ENCODE measurements at places on chromosomes 5 and 9. TPM values are rescaled to one million over a fixed set of nuclear protein-coding genes. Genes with fewer than 3 reads are reported as not detected.
A peak's percentile ranks its signal among the peaks of the same experiment; 100 is the strongest.

The TSSK1B gene
- total RNA-seq, result not detected

The SPATA31D4 gene
- not detected for total RNA-seq

The SMU1 gene
- total RNA-seq, result 14.9 TPM

The FGF18 gene
- 30.4 TPM for total RNA-seq

The CAPSL gene
- total RNA-seq, result not detected

The PCDHB5 gene
- 2.3 TPM for total RNA-seq

The IL7R gene
- 0.66 TPM for total RNA-seq

The PNPLA7 gene
- 9.0 TPM for total RNA-seq

The PAEP gene
- not detected for total RNA-seq

The IL13 gene
- not detected for total RNA-seq

DNA sequence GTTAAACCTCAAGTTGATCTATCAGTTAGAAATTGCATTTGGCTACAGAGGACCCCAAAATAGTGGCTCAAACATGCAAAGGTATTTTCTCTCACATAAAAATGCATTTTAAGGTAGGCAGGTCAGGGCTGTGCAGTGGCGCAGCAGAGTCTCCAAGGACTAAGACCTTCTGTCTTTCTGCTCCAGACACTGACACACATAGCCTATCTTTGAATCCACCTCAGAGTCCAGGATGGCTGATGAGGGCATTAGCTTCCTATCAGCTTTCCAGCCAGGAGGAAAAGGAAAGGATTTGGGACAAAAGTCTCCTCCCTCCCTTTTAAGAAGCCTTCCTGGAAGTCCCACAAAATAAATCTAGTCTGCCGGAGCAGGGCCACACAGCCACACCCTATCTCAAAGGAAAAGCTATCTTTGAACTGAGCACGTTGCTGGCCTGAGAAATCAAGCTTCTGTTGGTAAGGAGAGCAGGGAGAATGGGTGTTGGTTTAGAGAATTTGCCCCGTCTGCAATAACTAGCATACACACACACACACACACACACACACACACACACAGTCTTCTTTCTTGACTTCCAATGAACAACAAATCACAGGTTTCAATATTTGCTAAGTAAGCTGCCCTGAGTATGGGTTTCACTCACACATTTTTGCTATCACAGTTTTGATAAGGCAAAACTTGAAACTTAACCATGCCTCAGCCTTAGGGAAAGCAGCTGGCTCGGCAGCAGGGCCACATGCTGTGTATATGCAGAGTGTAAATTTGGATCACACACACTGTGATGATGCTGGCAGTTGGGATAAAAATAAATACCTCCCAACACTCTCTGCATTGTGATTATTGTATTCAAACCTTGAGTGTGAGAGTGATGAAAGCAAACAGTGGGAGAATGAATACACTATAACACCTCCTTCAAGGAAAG is 116.6 kb upstream of the MAP3K1 start:
- no peak for DNase-seq

- DNase-seq, result no peak
Measured at GRCh38 chr5:1506242-1507013, 17.3 kb downstream of the LPCAT1 start.

DNA sequence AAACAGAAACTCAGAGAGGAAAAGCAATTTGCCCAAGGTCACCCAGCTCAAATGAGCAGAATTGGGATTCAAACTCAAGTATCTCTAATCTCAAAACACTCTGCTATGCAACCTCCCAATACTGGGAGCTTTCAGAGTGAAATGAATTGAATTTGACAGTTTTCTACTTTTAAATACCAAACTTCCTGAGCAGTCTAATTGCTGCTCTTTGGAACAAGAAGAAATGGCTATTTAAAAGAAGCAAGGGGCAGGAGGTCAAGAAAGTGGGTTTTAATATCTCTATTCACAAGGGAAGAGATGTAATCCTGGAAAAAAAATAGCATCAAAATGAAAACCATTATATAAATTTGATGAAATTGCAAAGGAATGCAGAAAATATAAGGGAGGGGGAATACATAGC is 142.6 kb downstream of the INSYN2B start:
- DNase-seq, result no peak

GRCh38 chr9:129342591-129343423 is 164.7 kb upstream of the IER5L start:
- no peak for DNase-seq

DNA sequence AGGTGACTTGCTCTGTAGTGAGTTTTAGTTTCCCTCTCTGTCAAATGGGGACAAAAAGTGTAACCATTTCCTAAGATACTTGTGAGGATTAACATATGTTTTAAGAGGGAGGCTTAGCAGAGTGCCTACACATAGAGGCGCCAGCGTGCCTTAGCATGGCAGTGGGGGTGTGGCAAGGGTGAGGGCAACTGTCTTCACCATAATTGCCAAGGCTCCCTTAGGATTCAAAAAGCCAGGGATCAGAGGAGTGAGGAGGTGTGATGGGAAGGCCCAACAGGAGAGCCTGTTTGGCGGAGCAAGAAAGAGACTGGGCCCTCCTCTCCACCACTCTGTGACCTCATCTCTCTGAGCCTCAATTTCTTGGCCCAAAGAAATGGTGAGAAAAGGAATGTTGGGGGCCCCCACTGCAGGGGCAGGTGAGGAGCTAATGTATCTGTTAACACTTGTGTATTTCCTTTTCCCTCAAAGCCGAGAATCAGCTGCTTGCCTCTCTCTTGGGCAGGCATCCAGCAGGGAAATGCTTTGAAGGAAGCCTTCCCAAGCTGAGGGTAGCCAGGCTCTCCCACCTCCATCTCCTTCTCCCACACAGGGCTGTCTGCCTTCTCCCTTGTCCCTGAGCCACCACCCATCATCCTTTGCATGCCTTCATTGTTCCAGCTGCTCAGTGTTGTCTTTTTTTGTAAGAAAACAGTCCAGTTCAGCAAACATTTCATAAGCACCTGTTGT is 76.0 kb downstream of the DAB2IP start:
- DNase-seq, result no peak

GRCh38 chr5:56459394-56460194 is 226.5 kb upstream of the ANKRD55 start:
- no peak for DNase-seq

GRCh38 chr5:83711982-83712601 is 8.6 kb downstream of the HAPLN1 start:
- no peak for DNase-seq

DNA sequence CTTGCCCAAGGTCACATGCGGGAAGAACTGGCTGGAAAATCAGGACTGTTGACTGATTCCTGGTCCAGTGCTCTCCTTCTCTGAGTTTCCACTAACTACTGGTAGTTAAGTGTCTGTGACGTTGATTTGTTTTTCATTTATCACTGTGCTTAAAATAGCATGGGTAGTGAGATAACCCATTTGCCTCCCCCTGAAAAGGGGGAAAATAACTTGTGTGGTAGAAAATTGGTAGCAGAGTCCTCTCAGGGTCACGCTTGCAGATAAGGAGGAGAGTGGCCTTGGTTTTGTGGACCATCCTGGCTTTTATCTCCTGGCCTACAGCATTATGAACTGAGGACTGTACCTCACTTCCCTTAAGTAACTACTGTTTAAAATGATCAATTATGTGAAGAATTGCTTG is 10.9 kb downstream of the FUBP3 start:
- DNase-seq, result no peak

DNA sequence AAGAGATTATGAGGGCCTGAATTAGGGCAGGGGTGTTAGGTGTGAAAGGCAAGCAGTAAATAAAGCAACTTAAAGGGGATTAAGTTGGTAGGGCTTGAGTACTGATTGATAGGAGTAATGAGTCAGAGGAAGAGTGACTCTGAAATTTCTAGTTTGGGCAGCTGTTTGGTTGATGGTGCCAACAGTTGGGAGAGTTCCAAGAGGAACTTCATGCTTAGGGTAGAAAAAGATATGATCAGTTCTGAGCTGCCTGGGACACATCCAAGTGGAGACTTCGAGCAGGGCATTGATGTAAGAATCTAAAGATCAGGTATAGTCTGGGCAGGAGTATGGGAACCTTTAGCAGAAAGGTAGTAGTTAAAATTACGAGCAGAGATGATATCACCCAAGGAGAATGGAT is 10.2 kb downstream of the MAMDC2 start:
- DNase-seq, result no peak

- DNase-seq, result no peak
Measured at GRCh38 chr5:8491254-8491653, 622.3 kb downstream of the MTRR start.

GRCh38 chr9:129698254-129698757 is 32.9 kb downstream of the PRRX2 start:
- peak; percentile 46 for DNase-seq

DNA sequence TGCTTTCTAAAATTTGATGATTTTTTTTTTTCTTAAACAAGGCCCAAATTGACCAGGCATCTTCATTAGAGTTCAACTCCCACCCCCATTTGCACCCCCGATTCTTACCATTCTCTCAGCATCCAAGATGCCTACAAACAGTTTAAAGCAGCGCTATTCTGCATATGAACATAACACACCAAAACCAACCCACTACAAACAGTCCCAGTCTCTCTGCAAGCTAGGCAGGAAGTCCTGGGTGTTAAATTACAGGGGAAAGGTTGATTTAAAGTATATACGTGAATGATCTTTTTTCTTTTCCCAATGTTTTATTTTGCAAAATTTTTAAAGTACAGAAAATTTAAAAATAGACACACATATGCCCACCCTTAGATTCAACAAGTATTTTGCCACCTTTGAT is 127.0 kb downstream of the ADAMTS12 start:
- DNase-seq, result no peak

- no peak for DNase-seq
Measured at GRCh38 chr5:22250528-22250927, 602.6 kb downstream of the CDH12 start.

GRCh38 chr5:125597338-125597737 is 825.9 kb upstream of the GRAMD2B start:
- DNase-seq, result no peak

GRCh38 chr5:126633552-126633951 is 32.8 kb downstream of the PHAX start:
- no peak for DNase-seq

GRCh38 chr9:82745919-82746318 is 317.0 kb downstream of the RASEF start:
- no peak for DNase-seq

- peak; percentile 67 for DNase-seq
Measured at GRCh38 chr9:108053555-108054061, 564.0 kb upstream of the KLF4 start.

DNA sequence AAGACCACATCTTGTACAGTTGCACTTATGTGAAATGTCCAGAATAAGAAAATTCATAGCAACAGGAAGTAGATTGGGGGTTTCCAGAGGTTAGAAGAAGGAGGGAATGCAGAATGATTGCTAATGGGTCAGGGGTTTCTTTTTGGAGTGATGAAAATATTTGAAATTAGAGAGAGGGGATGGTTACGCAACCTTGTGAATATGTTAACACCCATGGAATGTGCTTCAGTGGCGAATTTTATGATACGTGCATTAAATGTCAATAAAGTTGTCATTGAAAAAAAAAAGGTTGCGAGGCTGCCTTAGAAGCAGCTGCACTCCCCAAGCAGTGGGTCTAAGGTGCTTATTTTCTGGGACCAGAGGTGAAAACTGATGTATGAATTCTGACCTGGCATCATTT is 64.4 kb upstream of the SUB1 start:
- no peak for DNase-seq

GRCh38 chr5:76083555-76084495 is 642 bp downstream of the SV2C start:
- no peak for DNase-seq

DNA sequence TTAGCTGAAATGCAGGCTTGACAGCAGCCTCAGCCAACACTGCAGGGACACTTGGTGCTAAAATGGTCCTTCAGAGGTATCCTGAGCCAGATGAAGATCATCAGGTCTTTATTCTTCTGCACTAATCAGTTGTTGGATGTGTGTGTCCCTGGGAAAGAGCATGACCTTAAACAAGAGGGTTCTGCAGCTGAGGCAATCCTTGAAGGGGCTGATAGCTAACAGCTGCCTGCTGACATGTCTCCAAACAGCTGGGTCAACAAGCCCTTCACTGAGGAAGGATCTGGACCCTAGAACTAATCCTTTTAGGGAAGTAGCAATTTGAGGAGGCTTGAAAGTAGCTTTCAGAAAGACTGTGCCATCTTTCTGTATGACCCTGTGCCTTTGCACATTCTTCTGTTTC is 376.3 kb upstream of the ACTBL2 start:
- DNase-seq, result no peak

DNA sequence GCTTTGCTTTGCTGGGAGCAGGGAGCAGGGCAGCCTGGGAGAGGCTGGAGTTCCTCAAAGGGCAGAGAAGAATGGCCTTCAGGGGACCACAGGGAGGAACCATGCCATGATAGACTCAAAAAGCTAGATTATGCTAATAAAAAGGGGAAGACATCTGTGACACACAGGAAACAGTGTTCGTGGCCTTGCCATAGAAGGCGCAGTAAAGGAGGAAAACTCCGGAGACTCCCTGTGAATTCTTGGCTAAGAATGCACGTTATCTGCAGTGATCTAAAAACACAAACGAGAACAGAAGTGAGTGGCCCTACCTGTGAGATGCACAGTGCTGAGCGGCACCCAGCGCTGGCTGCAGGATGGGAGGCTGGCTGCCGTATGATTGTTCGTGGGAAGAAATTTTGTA is 15.9 kb upstream of the LTC4S start:
- DNase-seq, result no peak

- no peak for DNase-seq
Measured at GRCh38 chr9:37259951-37260350, 139.6 kb downstream of the ZCCHC7 start.

DNA sequence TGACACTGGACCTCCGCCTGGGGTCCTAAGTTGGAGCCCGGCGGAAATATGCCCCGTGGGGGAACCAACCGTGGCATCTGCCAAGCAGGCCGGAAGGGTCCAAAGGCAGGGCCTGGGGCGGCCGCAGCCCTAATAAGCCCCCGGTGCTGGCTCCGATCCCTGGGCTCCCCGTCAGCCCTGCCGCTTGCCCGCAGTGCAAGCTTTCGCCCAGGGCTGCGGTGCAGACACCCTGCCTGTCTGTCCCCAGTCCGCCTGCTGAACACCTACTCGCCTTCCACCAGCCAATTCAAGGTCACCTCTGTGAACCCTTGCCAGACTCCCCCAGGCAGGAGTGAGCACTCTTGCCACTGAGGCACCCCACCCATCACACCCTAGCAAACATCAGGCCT is 502 bp upstream of the PTGR1 start:
- no peak for DNase-seq

DNA sequence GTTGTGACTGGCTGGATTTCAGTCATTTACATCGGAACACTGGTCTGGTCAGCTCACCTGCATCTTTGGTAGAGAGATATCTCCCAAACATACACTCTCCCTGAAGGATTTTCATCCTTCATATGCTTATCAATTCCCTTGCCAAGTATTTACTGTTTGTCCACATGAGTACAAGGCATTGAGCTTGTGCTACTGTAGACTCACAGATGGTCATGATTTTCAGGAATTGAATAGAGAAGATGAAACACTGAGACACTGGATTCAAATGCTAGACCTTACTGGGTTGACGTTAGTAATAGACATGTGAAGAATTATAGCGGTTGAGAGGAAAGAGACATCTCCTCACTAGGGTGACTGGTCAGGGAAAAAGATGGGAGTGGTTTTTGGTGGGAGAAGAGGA is 62.9 kb upstream of the ABL1 start:
- DNase-seq, result no peak

- DNase-seq, result no peak
Measured at GRCh38 chr9:103898550-103898949, 195.6 kb upstream of the SMC2 start.

- DNase-seq, result no peak
Measured at GRCh38 chr5:151628112-151628823, 37.1 kb upstream of the FAT2 start.
